ENCODE measurements at places on chromosomes 5 and 9.

DNA sequence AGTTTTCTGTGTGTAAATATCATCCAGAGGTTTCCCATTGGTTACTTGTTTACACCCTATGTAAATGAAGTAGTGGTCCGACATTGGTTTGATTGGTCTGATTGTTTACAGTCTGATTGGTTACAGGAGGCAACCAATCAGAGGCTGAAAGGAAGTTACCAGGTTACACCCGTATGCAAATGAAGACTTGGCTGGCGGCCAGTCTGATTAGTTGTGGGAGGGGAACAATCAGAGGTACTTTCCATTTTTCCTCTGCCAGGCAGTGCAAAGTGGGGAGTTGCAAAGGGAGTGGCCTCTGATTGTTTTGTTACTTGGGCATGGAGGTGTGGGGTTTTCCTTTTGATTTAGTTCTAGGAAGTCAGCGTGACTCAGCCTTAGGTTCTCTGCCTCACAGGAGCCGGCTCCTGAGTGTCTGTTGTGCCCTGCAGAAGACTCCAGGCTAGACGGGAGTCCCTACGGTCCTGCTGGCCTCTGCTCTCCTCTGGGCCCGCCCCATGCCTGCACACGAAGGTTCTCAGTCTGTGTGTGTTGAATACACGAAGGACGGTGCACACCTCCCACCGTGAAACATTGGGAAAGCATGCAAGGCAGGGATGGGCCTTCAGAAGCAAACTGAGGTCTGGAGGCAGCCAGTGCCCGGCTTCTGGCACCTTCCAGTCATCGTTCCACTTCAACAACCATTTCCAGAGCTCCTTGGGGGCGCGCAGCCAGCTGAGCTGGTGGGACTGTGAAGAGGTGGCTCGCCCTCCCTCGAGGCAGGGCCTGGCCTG lies 42.9 kb downstream of the OLFM1 start:
- DNase-seq: no peak

DNA sequence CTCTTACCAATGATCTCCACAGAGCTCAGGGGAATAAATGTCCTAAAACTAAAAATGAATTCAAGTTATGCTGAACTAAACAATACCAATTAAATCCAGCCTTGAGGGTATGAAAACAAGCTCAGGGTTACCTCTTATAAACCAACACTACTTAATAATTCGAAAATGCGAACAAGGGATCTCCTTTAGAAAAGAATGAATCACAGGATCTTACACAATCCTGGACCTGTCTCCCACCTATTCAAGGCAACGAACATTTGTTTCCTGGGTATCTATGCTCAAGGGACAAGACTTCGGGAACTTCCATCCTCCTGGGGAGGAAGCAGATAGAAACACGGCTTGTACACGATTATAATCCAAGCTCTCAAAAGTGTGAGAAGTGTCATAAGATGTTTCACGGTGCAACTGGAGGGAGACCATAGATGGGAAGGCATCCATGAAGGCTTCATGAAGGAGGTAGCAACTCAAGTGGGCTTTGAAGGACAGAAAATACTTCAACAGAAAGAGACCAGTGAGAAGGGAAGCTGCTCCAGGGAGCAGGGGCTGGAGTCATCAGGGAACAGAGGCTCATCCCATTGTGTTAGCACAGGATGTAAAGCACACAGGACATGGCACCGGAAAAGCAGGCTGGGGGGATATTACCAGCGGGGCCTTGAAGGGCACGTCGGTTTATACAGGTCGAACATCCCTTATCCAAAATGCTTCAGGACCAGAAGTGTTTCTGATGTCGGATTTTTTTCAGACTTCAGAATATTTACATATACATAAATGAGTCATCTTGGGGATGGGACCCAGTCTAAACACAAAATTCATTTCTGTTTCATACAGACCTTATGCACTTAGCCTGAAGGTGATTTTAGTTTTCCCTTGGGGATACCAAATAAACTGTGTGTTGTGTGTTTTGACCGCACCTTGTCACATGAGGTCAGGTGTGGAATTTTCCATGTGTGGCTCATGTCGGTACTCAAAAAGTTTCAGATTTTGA lies 87.4 kb downstream of the TLE1 start:
- DNase-seq: no peak

DNA sequence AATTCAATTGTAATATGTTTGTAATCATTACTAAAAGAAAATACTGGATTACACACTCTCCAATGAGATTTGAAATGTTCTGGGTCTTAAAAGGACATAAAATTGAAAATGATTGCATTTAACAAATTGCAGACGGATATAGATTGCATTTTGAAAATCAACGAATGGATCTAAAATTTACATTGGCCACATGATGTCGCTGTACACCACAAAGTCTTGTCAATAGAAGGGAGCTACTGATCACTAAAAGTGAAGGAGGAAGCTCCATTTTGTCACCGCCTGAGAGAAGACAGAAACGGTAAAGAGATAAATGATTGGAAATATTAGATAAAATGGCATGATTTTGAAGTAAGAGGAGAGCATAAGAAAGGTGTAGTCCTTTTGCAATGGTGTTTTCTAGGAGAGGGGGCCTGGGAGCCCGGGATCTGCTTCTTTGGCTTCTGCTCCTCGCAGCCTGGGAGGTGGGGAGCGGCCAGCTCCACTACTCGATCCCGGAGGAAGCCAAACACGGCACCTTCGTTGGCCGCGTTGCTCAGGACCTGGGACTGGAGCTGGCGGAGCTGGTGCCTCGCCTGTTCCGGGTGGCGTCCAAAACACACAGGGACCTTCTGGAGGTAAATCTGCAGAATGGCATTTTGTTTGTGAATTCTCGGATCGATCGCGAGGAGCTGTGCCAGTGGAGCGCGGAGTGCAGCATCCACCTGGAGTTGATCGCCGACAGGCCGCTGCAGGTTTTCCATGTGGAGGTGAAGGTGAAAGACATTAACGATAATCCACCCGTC lies at the start of gene PCDHA1:
Gene PCDHA1, plus strand, starts transcription at position 236 of the 782 bp plus-strand sequence.
- DNase-seq: no peak

GRCh38 chr5:103804711-103805110 lies 242.1 kb upstream of the NUDT12 start:
- DNase-seq: no peak

GRCh38 chr5:52809884-52810283 lies 22.2 kb downstream of the ITGA1 start:
- DNase-seq: no peak

GRCh38 chr9:1473956-1474634 lies 423.9 kb downstream of the DMRT2 start:
- no peak for DNase-seq

All from HL-60 (cell line).